Pulmonary artery endothelial cell (primary cell): ENCODE measurements at places on chromosomes 16 and 17.

GRCh38 chr16:49622421-49623402, 233.2 kb downstream of the ZNF423 start:
- DNase-seq: no peak

GRCh38 chr16:27235055-27235937, 32.0 kb downstream of the KDM8 start:
- peak; percentile 91 for DNase-seq

DNA sequence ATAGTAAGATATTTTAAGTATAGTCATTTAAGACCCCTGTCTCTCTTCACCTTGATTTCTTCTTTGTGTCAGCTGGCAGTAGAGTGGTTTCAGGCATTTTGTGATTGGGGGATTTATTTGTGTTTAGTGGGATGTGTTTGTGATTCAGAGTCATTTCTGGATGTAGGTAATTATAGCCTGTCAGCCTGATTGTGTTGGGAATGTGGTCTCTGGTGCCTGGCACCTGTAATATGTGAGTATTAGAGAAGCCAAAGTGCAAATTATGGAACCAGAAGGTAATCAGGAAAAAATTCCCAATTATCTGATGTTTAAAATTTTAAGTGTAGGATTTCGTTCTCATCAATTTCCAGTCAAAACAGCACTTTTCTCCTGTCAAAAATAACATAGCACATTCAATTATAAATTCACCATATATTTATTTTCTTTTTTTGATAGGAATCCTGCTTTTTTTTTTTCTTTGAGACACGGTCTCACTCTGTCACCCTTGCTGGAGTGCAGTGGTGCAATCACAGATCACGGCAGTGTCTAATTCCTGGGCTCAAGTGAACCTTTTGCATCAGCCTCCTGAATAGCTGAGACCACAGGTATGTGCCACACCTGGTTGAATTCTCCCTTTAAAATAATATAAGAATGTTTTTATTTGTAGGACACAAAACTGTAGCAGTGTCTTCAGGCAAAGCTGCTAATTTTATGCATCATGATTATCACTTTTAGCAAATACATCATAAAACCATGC, 42.7 kb downstream of the ATF7IP2 start:
- DNase-seq: no peak

DNA sequence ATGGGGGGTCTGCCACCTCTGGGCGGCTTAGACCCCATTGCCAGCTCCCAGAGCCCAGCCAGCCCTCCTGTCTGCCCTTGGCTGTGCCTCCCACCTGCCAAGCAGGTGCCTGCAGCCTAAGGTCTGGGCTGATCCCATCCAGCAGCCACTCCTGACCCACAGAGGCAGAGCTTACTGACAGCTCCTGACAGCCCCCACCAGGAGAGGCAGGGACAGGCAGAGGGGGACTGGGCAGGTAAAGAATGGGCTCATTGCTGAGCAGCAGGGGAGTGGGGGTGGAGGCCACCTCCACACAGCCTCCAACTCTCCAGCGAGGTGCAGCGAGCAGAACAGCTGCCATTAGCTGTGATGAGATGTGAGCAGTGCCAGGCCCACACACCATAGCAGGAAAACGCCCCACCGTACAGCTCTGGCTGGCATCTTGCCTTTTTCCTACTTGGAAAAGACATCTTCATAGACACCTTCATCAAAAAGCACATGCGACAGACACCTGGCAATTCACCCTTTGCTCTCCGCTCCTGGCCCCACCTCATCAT, 164.4 kb downstream of the C16orf78 start:
- DNase-seq: no peak

GRCh38 chr16:80735846-80736245, 68.6 kb downstream of the CDYL2 start:
- DNase-seq: no peak
